ENCODE measurements at places on chromosomes 3 and 15.

- no peak for DNase-seq
Observed at GRCh38 chr15:25394898-25395297, 43.9 kb downstream of the UBE3A start.

GRCh38 chr3:144187531-144188210 is 216.0 kb downstream of the DIPK2A start:
- DNase-seq, result no peak

GRCh38 chr3:46984591-46985459 is 5.4 kb downstream of the NBEAL2 start:
- DNase-seq, result no peak

DNA sequence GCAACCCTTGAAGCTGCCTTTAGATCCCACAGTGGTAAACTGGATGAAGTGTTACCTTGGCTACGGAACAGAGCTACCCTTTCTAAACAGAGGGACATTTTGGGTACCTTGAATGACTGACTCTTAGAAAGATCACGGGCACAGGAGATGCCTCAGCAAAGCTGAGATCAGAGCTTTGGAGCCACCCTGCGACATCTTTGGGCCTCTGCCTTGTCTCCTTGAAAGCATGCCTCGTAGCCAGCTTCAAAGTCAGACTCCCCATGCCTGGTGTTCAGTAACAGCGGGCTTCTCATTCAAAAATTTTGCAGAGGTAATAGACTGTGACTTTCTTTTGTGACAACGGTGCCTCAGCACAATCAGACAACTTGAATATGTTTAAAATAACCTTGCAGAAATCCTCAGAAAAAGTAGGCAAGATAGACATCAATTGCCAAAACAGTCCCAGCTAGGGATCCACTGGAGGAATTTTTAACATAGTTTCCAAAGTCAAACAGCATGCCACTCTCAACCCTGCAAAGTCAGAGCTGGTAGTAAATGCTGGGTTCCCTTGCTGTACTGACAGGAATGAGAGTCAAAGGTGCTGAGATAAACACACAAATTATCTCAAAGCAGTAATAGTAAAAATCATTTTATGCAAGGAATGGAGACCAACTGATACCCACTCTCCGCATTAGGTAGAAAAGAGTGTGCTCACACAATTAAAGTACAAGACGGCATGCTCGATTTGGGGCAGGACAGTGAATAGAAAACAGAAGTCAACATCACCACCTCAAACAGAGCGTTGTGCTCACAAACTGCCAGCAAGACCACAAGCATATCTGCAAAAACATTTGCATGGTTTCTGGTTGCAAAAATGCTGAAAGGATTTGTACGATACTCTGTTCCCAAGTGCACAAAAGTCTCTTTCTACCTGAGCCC is 82.1 kb downstream of the MYO1E start:
- no peak for DNase-seq

DNA sequence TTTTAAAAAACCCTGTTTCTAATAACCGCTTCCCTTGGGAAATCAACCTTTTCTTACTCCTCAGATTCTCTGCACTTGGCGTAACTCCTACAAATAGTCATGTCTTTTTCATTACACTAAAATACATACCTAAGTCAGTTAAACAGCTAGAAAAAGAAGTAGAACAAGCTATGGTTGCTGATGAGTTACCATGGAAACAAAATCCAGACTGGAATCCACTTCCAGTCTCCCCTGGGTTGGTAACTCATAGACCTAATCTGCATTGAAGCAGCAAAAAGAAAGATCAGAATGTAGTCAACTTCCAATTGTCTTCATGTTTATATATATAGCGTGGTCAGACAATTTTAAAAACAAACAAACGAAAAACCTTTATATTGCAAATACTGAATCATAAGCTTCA is 260.8 kb upstream of the LRRN1 start:
- DNase-seq, result no peak

DNA sequence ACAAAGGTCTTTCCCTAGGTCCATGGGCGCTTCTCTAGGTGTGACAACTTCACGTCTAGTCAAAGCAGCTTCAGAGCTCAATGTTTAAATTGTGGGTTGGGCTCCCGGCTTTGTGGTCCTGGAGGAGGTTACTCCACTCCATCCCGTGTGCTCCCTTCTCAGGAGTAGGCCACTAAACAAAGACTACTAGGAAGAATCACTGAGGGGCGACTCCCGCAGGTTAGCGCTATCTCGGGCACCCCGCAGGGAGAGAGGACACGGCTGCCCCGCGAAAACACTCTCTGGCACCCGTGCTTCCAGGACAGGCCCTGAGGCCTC is 500 bp downstream of the PARP6 start:
- peak; percentile 31 for DNase-seq

Measured in cerebellum (tissue), 4 donors.